ENCODE measurements at places on chromosomes 1 and 21.
A peak's percentile ranks its signal among the peaks of the same experiment; 100 is the strongest.

GRCh38 chr1:245401881-245402587, 247.2 kb downstream of the KIF26B start:
- no peak overlapping the region for H3K4me3 ChIP-seq
- H3K27me3 ChIP-seq: no peaks in the 10 kb centered on the region
- no peak for DNase-seq

- H3K4me1 ChIP-seq: no peaks in the 10 kb centered on the region
- DNase-seq: no peak
- no peaks in the 10 kb centered on the region for H3K36me3 ChIP-seq
- no peak overlapping the region for H3K4me3 ChIP-seq
- no peak overlapping the region for H3K27ac ChIP-seq
Observed at GRCh38 chr1:8796812-8797211, 20.6 kb downstream of the RERE start.

DNA sequence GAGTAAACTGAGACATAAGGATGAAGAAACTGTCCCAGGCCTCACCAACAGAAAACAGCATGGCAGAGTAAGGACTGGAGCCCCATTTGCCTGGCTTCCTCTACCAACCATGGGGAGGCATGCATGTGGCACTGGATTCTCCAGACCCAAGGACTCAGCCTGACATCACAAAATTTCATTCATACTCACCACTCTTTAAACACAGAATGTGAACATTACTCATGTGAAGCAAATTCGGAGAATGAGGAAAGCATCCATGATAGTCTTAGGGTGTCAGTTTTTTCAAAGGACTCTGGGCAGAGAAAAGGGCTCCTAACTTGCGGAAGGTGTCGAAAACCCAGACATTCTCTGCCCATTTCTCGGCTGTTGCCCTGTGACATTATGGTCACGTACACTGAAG, 83.9 kb downstream of the PCNX2 start:
- no peak for DNase-seq
- no peaks in the 10 kb centered on the region for H3K27me3 ChIP-seq
- no peak overlapping the region for H3K4me3 ChIP-seq

DNA sequence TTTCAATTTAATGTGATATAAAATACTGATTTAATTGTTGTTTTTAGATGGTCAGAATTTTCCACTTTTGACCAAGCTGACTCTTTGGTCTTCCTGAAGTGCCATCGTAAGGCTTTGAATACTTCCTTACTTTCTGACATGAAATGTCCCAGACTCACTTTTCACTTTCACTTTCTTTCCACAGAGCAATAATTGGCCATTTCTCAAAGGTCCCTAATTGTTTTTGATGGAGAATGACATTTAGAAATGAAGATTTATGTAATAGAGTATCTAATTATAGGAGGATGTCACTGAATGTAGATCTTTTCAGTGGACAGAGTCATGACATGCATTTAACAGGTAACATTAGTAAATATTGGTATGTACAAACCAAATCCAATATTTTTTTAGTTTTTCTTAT, 1141.6 kb downstream of the KCNT2 start:
- no peak overlapping the region for H3K4me3 ChIP-seq
- DNase-seq: no peak
- no peaks in the 10 kb centered on the region for H3K4me1 ChIP-seq
- no peaks in the 10 kb centered on the region for H3K27me3 ChIP-seq
- no peak overlapping the region for H3K27ac ChIP-seq

DNA sequence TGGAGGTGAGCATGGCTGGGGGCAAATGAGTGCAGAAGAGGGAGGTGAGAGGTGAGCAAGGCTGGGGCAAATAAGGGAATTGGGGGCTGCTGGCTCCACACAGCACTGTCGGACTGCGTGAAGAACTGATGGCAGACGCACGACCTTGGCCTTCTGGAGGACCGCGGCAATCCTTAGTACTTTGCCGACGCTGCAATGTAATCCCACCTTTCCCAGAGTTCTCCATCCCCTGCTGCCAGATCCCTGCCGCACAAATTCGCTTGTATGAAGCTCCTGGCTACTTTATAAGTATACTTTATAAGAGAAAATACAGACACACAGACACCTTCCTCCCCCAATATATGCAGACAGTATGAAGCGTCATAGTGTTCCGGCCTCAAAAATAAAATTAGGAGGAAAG, 472.4 kb downstream of the SMYD3 start:
- no peak for DNase-seq
- no peak overlapping the region for H3K4me3 ChIP-seq
- no peaks in the 10 kb centered on the region for H3K4me1 ChIP-seq
- H3K27ac ChIP-seq: no peak overlapping the region
- no peaks in the 10 kb centered on the region for H3K36me3 ChIP-seq

DNA sequence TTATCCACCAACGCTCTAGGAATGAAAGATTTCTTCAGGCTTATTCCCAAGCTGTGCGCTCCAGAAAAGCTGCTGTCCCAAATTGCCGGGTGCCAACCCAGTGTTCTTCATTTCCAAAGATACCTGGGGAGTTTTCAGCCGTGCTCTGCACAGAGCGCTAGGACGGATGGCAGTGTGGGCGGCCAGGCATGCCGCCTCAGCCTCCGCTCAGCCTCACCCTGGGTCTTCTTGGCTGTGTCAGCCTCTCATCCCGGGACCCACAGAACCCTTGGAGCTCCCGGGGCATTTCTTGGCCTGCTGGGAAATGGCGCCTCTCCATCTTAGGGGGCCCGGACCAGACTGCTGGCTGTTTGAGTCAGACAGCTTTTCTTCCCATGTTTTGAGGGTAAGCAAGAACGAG, 116.9 kb upstream of the SLC25A33 start:
- no peak overlapping the region for H3K4me3 ChIP-seq
- H3K27me3 ChIP-seq: no peaks in the 10 kb centered on the region
- H3K27ac ChIP-seq: no peak overlapping the region

DNA sequence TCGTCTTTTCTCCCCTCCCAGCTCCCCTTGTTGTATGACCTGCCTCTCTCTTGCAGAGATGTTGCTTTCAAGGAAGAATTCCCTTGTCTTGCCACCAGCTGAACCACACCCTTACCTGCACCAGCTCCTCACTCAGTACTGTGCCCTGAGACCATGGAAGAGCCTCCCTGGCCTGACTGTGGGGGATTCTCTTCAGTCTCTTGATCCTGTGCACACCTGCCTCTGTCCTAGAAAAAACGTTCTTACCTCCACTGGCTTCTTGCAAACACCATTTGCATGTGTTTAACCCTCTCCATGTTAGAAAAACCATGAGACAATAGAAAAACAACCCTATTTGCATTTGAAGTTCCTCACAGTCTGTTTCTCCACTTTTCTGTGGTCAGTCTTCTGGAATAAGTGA, 43.3 kb upstream of the FCRL4 start:
- H3K4me3 ChIP-seq: no peak overlapping the region
- H3K27me3 ChIP-seq: no peaks in the 10 kb centered on the region
- no peaks in the 10 kb centered on the region for H3K36me3 ChIP-seq
- DNase-seq: no peak

DNA sequence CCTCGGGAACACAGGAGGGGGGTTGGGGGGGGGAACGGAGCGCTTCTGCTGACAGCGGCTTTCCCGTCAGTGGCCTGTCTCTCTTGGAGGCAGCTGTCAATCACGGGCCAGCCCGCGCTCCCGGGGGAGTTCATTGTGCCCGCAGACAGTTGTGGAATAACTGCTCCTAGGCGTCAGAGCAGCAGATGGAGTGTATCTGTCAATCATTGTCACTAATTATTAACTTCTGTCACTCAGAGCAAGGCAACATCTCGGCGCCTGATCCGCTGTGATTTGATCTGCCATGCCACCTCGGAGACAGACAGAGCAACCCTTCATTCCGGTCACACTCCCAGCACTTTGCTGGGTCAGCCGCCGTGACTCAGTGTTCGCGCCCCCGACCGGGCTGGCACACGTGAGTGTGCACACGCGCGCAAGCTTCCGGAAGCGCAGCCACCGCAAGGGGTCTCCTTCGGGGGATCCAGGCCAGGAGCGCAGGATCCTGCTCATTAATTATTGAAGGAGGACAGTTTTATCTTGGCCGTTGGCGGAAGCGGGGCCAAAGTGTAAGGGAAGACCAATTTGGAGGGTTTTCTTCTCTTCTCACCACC, 75.8 kb downstream of the RRAGC start:
- peak; percentile 11 for DNase-seq
- H3K4me1 ChIP-seq: no peaks in the 10 kb centered on the region
- no peak overlapping the region for H3K27ac ChIP-seq
- peaks cover 4% of the 10 kb centered on the region for H3K27me3 ChIP-seq

- H3K4me3 ChIP-seq: no peak overlapping the region
- H3K27me3 ChIP-seq: no peaks in the 10 kb centered on the region
- DNase-seq: no peak
- H3K36me3 ChIP-seq: peaks cover 65% of the 10 kb centered on the region
Observed at GRCh38 chr21:32381571-32381970, 11.2 kb downstream of the URB1 start.

DNA sequence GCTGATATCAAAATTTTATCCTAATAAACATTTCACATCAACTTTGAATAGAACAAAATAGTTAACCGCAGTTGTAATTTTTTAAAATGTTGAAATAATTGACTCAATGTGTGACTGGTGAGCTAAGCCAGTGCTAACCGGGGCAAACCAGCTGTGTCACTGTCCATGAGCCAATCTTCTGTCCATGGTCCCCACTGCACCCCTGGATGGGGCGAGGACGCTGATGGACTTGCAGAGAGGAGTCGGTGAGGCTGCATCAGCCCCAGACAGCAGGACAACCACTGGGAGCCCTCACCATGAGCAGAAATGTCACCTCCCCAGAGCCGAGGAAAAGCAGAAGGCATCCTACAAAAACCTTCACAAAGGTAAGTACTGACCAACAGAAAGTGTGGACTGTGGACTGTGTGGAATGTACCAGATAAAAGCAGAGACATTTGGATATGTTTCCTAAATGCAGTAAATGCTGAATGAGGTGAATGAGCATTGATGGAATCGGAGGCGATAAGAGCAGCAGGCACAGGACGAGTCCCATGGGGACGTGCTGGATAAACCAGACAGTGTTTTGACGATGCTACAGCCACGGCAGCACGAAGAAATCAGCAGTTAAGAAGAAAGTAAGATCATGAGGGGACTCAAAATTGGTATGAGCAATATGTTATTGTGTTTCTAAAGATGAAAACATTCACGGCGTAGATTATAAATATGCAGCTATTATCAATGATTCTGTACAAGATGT, 115.0 kb upstream of the BACE2 start:
- no peaks in the 10 kb centered on the region for H3K27me3 ChIP-seq
- no peak for DNase-seq
- H3K36me3 ChIP-seq: no peaks in the 10 kb centered on the region
- no peak overlapping the region for H3K4me3 ChIP-seq

- H3K36me3 ChIP-seq: no peaks in the 10 kb centered on the region
- H3K27me3 ChIP-seq: no peaks in the 10 kb centered on the region
- peak overlapping the region; percentile 6 for H3K27ac ChIP-seq
- peak; percentile 70 for DNase-seq
- no peaks in the 10 kb centered on the region for H3K4me1 ChIP-seq
Observed at GRCh38 chr21:27590271-27590670, 623.4 kb upstream of the ADAMTS5 start.

DNA sequence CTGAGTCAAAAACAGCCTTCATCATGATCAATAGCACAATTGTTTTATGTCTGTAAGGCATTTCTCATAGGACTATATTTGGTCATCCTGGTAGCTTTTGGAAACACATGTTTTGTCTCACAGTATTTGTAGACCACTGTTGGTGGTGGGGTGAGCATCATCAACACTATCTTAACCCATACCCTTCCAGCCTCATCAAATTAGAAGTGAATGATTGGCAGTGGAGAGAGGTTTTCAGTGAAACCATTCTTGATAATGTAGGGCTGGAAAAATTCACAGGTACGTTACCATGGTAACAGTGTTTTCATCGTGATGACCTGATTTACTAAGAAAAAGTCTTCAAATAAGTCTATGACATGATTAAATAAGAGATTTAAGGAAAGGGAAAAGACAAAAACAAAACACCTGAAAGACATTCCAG, 45.3 kb upstream of the C1orf105 start:
- no peak for DNase-seq
- no peaks in the 10 kb centered on the region for H3K36me3 ChIP-seq
- H3K27ac ChIP-seq: no peak overlapping the region
- no peaks in the 10 kb centered on the region for H3K27me3 ChIP-seq
- H3K4me3 ChIP-seq: no peak overlapping the region
- no peaks in the 10 kb centered on the region for H3K4me1 ChIP-seq

- peaks cover 14% of the 10 kb centered on the region for H3K36me3 ChIP-seq
- H3K27me3 ChIP-seq: no peaks in the 10 kb centered on the region
- DNase-seq: no peak
- H3K4me3 ChIP-seq: no peak overlapping the region
Observed at GRCh38 chr1:100219883-100220282, 29.8 kb downstream of the DBT start.

DNA sequence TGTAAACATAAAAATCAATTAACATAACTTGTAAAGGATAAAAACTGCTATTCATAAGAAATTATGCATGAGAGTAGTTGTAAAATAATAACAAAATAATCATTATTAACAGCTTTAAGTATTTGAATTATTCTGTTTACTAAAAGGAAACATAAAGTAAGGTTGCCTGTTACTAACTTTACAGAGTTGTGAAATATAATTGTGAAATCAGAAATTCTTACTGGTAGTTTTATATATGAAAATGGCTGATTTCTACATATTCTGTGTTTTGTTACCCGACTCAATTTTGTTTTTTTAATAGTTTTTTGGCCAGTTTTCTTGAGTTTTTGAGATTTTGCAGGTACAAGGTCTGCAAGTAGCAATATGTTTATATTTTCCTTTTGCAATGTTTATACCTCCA, 27.8 kb downstream of the FNBP1L start:
- H3K36me3 ChIP-seq: no peaks in the 10 kb centered on the region
- no peak overlapping the region for H3K4me3 ChIP-seq
- no peaks in the 10 kb centered on the region for H3K27me3 ChIP-seq
- peaks cover 6% of the 10 kb centered on the region for H3K4me1 ChIP-seq
- no peak overlapping the region for H3K27ac ChIP-seq
- DNase-seq: no peak

- no peak overlapping the region for H3K27ac ChIP-seq
- H3K27me3 ChIP-seq: no peaks in the 10 kb centered on the region
- H3K36me3 ChIP-seq: no peaks in the 10 kb centered on the region
- no peak overlapping the region for H3K4me3 ChIP-seq
- H3K4me1 ChIP-seq: peaks cover 7% of the 10 kb centered on the region
Observed at GRCh38 chr1:228897901-228898300, 162.6 kb downstream of the RHOU start.

- H3K4me3 ChIP-seq: no peak overlapping the region
- H3K36me3 ChIP-seq: peaks cover 54% of the 10 kb centered on the region
- DNase-seq: no peak
Observed at GRCh38 chr1:75797273-75797588, 549 bp downstream of the MSH4 start.

DNA sequence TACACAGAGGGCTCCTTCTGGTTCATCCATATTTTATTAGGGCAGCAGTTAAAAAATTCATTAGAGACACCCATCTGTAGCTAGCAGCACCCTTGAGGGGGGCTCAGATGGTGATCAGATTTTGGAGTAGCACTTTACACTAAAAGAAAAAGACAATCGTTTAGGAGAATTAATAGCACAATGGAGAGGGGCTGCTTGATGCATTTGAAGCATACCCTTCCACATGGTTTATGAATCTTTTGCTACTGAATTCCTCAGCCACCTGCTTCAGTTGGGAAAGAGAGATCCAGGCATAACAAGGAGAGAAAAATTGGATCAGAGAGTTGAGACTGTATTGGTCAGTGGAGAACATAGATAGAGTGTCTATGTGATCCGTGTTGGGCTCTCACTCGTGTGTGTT, 54.4 kb downstream of the DISC1 start:
- no peaks in the 10 kb centered on the region for H3K27me3 ChIP-seq
- no peak overlapping the region for H3K27ac ChIP-seq
